ENCODE measurements at places on chromosomes 4 and X. TPM values are rescaled to one million over a fixed set of nuclear protein-coding genes. Genes with fewer than 3 reads are reported as not detected.

DNA sequence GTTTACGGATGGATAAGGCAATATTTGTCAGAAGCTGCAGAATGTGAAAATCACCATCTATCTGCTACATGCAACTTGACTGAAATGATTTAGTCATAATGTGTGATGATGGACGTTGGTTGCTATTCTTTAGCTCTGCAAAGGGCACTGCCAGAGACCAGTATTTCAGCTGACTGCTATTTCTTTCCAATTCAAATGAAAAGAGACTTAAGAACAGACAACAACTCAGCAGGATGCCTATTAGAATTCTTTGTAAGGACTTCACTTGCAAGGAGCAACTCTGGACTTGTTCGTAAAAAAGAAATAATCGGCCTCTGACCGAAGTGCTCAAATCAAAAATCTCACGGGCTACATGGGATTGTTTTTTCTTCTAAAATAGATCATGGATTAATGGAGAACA, 262.7 kb downstream of the DHX15 start:
- DNase-seq: no peak

GRCh38 chrX:36431819-36432218, 512.3 kb downstream of the CFAP47 start:
- no peak for DNase-seq

- no peak for DNase-seq
These were observed 192.3 kb upstream of the CXorf66 start for GRCh38 chrX:140157611-140158010.

- no peak for DNase-seq
These were observed 1.3 kb downstream of the LPAR4 start for GRCh38 chrX:78748846-78749245.

DNA sequence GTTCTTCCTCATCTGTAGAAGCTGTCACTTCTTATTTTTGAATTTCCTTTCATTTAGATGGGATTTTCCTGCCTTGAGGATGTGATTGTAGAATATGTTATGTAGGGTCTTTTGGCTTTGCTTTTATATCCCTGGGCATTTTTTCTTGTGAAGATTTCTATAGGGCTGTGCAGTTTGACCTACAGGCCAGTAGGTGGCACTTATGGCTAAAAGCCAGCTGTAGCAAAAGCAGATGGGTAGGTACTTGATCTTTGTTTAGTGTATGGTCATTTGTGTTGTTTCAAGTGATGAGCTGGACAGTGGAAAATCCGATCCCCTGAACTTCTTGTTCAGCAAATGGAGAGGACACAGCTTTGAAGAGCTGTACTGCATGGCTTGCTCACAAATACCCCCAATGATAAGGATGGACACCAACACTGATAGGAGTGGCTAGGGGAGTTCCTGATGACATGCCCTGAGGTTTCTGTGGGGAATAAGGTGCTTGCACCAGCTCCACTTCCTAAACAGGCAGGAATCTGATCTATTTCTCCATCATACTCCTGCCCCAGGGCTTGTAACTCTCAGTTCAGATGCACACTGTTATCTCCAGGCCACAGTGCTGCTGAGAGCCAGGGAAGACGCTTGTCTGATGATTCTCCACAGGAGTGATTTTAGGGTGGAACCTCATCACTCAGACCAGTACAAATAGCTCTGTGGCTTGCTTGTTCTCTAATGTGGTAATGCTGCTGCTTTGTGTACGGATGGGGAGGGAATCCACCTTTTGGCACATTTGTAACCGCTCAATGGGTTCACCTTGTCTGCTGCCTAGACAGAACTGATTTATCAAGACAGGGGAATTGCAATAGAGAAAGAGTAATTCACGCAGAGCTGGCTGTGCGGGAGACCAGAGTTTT, 417.1 kb upstream of the MAGEB16 start:
- DNase-seq: no peak

DNA sequence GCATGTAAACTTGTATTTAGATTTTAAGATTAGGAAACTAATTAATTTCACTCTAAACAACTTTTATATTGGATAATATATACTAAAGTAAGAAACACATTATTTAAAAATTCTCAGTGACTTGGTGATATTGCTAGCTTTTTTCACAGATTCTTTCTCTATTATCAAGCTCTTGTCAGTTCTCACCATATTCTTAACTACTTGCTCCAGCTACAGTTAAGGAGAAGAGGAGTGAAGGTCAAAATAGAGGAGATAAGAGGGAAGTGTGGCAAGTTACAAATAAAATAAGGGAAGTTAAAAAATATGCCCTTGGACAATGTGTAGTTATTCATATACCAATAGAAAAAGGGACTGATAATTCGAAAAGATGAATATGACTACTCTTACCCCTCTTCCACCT, 34.7 kb upstream of the NAF1 start:
- DNase-seq: no peak

SYP gene
- total RNA-seq: 4.2 TPM

SPANXA1 gene
- total RNA-seq: not detected

- no peak for DNase-seq
These were observed 47.6 kb downstream of the GRK4 start for GRCh38 chr4:3010998-3011397.

DNA sequence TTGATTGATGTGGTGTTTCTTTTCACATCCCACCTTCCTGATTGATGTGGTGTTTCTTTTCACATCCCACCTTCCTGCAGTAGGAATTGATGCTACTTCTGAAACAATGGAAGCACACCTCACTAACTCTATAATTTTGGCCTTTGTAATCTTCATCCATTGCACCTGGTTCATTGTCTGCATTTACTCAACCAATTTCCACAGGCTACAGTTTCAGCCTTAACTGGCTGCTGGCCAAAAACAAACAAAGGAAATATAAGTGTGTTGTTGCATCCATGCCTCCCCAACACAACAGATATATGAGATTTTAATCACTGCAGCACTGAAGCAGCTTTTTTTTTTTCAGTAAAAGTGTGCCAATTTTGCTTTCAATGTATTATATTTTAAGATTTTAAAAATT, 867.6 kb upstream of the PCDH7 start:
- DNase-seq: no peak

GRCh38 chrX:136823175-136823574, 42.4 kb upstream of the ARHGEF6 start:
- no peak for DNase-seq

PDZD4 gene
- total RNA-seq: 36.6 TPM

ETDB gene
- total RNA-seq: not detected

DNA sequence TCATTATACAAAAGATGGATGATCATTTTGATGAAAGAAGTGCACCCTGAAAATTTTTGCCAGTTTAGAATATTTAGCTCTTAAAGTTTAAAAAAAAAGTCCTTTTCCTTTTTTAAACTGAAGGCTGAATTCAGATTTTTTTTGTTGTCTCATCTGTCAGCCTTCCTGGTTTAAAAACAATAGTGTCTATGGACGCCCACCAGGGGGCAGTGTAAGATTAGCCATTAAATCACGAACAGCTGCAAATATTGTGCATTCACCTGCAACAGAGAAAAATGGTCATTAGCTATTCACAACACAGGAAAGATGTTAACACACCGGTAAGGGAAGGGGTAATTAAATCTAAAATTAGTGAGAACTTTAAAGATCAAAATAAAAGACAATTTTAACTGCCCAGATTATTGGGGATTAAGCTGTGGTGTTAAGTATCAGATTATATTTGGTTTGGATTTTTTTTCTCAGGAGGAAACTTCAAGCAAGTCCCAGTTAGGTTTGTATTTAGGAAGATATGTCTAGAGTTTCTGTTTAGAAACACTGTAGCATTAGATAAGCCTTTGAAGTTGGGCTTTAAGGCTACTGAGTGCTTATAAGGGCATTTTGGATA, 4.4 kb upstream of the CXorf38 start:
- DNase-seq: peak; percentile 86
